Activated CD8-positive, alpha-beta memory T cell treated with anti-CD3 and anti-CD28 coated beads for 1 hour (primary cell): ENCODE measurements at places on chromosomes 7 and 10.

- DNase-seq, result no peak
Observed at GRCh38 chr10:58330431-58330830, 4.4 kb upstream of the UBE2D1 start.

- no peak for DNase-seq
Observed at GRCh38 chr7:117818232-117818631, 55.0 kb downstream of the CTTNBP2 start.

- DNase-seq, result no peak
Observed at GRCh38 chr10:92844746-92845145, 3.6 kb upstream of the EXOC6 start.

GRCh38 chr10:68492118-68492517 is 20.3 kb upstream of the DNA2 start:
- DNase-seq, result no peak

DNA sequence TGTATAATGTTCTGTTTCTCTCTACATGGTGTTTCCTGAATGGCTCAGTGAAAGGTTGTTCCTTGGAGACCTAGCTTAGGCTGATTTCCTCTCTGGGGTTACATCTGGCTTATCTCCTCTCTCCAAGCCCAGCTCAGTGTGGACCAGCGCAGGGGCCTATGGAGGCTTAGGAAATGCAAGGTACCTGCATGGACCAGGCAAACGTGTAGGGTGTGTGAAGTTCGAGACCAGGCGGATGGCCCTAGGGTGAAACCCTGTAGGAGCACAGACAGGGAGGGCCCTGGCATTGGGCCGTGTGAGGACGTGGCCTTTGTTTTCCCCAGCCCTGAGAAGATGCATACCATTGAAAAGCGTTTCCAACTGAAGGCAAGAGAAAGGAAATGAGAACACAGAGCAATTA is 59.0 kb downstream of the DOCK1 start:
- no peak for DNase-seq

DNA sequence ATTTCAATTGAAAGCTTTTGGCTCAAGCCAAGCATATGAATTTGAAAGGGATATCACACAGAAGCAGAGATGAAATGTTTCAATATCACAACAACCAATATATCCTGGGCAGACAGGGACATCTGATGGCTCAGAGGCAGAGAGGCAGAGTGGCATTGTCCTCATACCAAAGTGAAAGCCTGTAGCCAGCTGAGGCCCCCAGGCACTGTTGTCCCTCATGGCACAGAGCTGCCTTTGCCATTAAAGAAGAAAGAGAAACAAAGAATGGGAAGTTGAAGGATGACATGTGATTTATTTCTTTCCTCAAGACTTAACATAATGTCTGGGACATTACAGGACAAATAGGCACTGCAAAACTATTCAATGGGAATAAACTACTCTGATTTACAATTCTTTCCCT is 504.3 kb upstream of the PCDH15 start:
- no peak for DNase-seq

- DNase-seq, result no peak
Observed at GRCh38 chr10:96334616-96335526, 23.9 kb downstream of the OPALIN start.

DNA sequence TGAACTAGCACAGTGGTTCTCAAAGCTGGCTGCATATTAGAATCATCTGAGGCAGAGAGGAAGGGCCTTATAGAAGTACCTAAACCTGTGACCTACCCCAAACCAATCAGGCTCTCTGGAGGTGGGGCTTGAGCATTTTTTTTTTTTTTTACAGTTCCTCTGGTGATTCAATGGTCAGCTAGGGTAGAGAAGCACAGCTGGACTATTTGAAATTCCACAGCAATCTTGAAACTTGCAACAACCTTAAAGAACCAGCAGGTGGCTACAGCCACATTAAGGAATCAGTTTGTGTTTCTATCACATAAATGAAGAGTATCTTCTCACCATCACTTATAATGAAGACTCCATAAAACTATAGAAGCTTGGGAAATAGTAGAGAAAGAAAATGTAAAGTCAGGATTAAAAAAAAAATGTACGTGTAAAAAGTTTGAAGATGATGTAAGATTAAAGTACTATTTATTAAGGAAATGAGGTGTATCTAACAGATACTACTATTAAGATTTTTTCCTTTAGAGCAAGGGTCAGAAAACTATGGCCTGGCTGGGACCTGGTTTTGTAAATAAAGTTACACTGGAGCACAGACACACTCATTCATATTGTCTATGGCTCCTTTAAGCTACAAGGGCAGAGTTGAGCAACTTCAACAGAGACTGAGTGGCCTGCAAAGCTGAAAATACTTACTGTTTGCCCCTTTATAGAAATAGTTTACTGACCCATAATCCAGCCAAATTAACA is 3.8 kb downstream of the RTKN2 start:
- DNase-seq, result no peak

- DNase-seq, result no peak
Observed at GRCh38 chr10:89438525-89438924, 24.2 kb downstream of the IFIT5 start.

DNA sequence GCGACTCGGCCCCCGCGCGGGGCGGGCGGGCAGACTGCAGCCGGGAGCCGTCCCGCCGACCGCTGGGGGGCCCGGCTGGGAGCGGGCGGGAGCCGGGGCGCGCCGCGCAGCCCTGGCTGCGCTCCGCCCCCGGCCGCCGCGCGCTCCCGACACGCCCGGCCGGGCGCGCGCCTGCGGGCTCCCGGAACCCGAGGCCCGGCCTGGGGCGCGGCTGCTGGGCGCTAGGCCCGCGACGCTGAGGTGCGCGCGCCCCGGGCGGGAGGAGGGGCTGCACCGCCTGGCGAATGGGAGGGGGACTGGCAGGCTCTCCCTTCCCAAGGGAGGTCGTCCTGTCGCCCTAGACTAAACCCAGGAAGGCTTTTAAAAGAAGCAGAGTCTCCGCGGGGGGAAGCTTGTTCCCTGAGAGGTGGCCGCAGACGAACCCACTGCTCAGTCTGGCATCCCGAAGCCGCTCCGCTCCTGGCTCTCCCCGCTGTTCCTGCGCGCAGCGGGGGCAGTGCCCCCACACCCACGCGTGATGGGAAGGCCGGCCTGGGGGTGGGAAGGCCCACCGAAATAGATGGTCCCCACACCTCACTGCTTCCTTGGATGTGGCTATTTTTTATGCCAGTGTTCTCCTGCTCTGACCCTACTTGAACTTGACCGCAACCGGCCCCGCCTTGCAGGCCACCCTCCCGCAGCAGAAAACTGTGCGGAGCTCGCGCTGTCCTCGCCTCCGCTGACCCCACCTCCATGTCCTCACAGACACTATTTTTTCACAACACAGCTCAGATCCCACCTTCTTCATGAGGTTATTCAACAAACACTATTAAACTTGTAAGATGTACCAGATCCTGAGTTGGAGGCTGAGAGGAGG is at the start of gene VOPP1:
VOPP1 (minus strand) TSS at position 125 of the 856 bp plus-strand sequence. CDS start 178 bp downstream, outside the sequence.
- peak; percentile 48 for DNase-seq

DNA sequence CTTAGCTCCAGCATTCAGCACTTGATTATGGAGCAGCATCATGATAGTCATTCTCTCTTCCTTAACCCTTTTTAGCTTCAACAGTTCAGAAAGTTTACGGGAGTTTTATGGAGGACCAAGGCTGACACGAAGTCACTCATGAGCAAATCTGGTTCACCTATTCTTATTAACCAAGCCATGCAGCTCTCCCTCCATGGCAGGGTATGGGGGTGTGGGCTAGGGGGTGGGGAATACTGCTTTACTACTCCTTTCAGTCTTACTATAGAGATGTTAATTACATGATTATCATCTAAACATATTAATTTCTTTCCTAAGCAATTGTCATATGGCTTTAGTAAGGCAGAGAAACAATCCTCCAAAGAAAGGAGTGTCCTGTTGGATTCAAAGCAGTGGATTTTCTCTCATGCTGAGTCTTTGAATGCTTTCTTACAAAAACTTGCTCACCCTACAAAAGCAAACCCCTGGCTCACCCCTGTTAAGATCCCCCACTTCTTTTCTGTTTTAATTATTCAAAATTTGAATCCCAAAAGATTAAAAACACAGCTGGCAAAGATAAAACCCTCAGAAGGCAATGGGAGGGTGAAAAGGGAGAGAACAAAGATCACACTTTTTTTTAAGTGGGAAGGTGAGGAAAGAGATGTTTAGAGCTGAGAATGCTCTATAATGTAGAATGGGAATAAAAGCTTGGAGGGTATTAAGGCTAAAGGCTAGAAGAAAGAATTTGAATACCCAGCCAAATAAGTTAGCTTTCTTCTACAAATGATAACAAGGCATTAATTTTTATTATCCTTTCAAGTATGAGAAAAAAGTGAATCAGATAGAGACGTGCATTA is 46.4 kb upstream of the SEMA3E start:
- DNase-seq, result no peak

DNA sequence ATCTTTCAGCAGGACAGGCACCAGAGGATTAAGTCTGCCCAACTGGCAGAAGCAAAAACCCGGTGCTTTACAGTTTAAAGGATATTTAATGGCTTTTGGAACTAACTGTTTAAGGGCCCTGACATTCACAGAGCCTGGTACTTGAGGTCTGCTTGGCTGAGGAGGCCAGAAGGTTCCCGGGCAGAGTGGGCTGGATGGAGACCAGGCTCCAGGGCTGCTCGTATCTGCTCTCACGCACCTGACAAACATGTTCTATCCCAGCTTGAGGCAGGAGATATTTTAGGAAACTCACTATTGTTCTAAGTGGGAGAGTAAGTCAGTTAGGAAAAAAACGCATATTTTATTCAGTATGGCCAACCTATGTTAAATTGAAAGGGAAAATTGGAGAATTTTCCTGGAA is 143.5 kb downstream of the ZMYND11 start:
- no peak for DNase-seq

DNA sequence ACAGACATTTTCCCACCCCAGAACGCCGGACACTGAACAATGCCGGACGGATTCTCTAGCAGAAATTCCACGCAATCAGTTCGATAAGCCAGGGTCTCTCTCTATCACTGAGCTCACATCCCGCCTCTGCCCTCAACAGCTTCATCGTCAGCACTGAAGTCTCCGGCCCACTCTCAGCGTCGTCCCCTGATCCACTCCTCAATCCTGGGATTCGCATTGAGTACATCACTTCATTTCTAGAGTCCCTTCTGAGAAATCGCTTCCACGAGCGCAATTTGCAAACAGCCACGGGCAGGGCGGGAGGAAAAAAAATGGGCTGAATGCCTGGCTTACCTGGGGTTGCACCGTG is 365 bp downstream of the YME1L1 start:
- DNase-seq, result no peak

GRCh38 chr7:136911344-136911743 is 42.9 kb downstream of the CHRM2 start:
- no peak for DNase-seq

- no peak for DNase-seq
Observed at GRCh38 chr10:71087622-71088021, 124.7 kb upstream of the UNC5B start.

DNA sequence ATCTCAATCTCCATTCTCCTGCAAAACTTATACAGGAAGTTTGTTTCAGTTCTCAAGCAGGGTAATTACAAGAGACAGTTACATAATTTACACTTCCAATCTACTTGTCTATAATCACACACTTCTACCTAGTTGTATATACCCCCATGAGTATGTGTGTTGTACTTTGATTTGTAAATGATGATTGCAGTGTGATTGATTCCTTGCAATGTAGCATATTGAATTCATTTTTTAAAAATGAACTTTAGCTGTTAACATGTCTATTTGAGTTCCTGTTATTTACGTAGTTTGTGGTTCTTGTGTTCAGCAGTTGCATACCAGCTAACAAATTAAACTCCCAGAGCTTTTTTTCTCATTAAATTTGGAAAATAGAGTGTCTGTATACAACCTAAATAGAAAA is 102.5 kb upstream of the SAMD8 start:
- DNase-seq, result no peak

- no peak for DNase-seq
Observed at GRCh38 chr10:51806079-51806835, 106.9 kb upstream of the CSTF2T start.

DNA sequence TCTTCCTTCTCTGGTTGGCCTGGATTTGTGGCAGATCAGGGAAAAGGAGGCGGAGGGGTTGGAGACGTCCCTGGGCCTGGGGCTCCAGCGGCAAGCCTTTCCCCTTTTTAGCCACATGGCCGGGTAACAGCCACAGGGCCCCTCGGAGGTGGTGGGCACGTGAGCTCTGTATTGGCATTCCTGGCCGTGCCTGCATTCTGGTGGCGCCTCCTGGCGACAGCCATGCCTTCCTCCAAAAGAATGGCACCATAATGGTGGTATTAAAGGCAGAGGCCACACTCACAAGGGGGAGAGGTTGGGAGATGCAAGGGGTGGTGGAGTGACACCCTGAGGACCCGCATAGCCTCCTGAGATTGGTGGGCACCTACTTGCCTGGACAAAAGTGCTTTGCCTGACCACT is 3.0 kb upstream of the AQP1 start:
- no peak for DNase-seq

- DNase-seq, result peak; percentile 28
Observed at GRCh38 chr7:148941598-148942275, 57.6 kb upstream of the EZH2 start.

- DNase-seq, result no peak
Observed at GRCh38 chr10:104267721-104268404, 1.1 kb upstream of the GSTO2 start.

GRCh38 chr7:112538726-112539255 is 58.0 kb downstream of the LSMEM1 start:
- DNase-seq, result no peak

- no peak for DNase-seq
Observed at GRCh38 chr7:100003711-100004661, 11.4 kb upstream of the ZKSCAN1 start.

GRCh38 chr7:140079121-140079536 is 16.4 kb upstream of the PARP12 start:
- no peak for DNase-seq

- no peak for DNase-seq
Observed at GRCh38 chr10:93994438-93994801, 689 bp downstream of the PLCE1 start.

GRCh38 chr7:121909716-121910345 is 36.9 kb downstream of the PTPRZ1 start:
- DNase-seq, result no peak

GRCh38 chr7:151993977-151994676 is 31.3 kb upstream of the GALNT11 start:
- no peak for DNase-seq

- DNase-seq, result no peak
Observed at GRCh38 chr10:112969542-112969941, 19.5 kb downstream of the TCF7L2 start.

GRCh38 chr10:13614530-13615332 is 28.0 kb downstream of the PRPF18 start:
- DNase-seq, result no peak
